SHP77 (cell line): ENCODE measurements at places on chromosomes 4 and X.
A peak's percentile ranks its signal among the peaks of the same experiment; 100 is the strongest.

GRCh38 chr4:74453037-74453635 lies 8.2 kb downstream of the AREG start:
- no peak for DNase-seq

DNA sequence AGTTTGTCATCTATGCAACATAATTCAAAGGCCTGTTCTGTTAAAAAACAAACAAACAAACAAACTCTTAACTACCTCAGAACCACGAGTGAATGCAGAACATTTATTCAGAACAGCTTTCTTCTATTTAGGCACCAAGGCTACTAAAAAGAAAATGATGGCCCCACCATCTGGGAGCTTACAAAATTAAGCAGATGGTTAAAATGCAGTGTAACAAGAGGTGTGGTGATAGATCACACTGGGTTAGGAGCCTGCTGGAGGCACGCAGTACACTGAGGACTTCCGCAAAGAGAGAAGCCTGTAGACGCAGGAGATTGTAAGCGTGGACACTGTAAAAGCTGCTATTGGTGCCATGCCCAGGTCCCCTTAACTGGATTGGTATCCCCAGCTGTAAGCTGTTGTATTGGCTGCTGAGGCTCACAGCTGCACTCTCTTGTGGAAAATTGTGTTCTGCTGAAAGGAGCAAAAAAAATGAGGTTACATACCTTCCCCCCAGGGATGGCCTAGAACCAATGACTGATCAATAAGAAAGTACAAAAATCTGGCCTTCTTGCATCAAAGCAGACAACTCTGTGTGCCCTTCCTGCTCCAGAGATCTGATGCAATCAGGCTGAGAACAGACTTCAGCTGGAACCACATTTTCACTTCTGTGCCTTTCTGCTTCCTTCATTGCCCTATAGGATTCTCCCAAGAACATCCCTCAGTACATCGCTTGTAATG lies 60.0 kb downstream of the SHROOM3 start:
- no peak for DNase-seq

DNA sequence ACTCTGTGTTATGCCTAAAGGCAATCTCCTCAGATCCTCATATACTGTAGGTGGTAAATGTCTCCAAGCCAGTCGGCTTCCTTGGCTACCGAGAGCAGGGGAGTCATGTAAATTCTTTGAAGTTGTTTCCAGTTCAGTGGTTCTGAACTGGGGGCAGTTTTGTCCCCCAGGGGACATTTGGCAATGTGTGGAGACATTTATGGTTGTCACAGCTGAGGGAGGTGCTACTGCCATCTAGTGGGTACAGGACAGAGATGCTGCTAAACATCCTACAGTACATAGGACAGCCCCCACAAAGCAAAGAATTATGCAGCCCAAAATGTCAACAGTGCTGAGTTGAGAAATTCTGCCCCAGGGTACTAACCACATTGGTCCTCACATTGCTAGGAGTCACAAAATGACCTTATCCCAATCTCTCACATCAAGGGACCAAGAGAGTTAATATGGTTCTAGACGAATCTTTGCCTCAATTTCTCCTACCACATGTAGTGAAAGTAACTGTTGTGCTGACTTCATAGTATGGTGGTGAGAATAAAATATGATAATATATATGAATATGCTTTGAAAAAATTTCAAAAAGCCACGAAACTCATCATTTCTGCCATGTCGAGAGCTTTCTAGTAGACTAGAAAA lies 104.4 kb upstream of the ARHGAP24 start:
- DNase-seq, result peak; percentile 10

- DNase-seq, result no peak
These were observed 14.1 kb downstream of the RPGR start for GRCh38 chrX:38313190-38313589.

DNA sequence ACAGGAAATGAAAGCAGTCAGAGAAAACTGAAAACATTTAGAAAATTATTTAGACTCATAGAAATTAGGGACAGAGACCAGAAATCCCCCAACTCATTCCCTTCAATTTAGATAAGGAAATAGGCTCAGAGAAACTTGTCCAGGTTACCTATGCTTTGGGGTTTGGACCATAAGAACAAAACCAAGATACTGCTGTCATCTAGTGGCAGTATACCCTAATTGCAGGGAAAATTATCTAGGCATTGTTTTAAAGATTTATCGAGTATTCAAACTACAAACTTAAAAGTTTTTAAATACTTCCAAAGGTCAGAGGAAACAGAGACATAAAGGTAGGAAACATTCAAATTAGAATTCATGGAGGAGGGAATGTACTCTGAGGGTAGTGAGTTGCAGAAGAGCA lies 67.0 kb upstream of the KLHL13 start:
- no peak for DNase-seq

GRCh38 chr4:64584981-64585557 lies 175.8 kb upstream of the TECRL start:
- DNase-seq, result peak; percentile 12

DNA sequence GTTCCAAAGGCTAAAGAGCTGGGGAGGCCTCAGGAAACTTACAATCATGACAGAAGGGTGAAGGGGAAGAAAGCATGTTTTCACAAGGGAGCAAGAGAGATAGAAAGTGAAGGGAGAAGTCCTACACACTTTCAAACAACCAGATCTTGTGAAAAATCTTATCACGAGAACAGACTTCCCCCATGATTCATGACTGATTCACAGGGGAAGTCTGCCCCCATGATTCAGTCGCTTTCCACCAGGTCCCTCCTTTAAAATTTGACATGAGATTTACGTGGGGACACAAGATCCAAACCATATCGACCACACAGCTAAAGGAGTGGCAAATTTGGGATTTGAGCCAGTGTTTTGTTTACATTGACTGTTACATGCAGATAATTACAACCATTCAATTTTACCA lies 971.1 kb upstream of the HS3ST1 start:
- no peak for DNase-seq

DNA sequence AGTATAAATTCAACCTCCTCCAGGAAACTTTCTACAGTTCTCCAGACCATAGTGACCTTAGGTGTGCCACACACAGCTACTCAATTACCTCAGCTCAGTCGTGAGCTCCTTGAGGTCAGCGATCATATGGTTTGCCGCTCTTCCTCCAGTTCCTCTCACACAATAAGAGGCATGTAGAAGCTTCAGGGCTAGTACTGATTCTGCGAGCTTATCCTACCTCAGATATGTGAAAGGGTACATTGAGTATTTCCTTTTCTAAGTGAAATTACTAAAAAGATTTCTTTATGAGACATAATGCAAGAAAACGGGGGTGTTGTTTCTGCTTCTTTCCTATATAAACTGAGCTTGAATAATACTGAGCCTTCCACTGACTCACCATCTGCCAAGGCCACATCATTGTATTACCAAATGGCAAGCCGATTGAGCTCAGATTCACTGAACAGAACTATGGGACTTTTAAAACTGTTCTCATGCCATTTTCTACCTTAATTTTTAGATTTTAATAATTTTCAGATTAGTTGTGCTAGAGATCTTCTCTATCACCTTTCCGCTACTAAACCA lies 183.1 kb downstream of the HS6ST2 start:
- DNase-seq, result no peak

- no peak for DNase-seq
These were observed 121.9 kb downstream of the KIT start for GRCh38 chr4:54779476-54780148.

- DNase-seq, result no peak
These were observed 290.5 kb downstream of the BMPR1B start for GRCh38 chr4:95048296-95048695.

DNA sequence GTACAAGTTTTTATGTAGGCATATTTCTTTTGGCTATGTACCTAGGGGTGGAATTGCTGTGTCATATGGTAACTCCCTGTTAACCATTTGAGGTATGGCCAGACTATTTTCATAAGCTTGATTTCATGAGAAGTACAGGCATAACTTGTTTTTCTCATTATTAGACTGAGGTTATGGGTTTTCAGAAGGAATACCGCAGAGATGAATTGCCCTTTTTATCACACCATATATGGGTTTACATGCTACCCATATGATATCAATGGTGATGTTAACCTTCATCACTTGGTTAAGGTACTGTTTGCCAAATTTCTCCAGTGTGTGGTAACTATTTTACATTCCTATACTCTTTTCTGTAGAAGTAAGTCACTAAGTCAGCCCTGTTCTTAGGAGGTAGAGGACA lies 23.5 kb downstream of the RAB40A start:
- no peak for DNase-seq

GRCh38 chrX:8683687-8684086 lies 48.2 kb downstream of the ANOS1 start:
- DNase-seq, result no peak

DNA sequence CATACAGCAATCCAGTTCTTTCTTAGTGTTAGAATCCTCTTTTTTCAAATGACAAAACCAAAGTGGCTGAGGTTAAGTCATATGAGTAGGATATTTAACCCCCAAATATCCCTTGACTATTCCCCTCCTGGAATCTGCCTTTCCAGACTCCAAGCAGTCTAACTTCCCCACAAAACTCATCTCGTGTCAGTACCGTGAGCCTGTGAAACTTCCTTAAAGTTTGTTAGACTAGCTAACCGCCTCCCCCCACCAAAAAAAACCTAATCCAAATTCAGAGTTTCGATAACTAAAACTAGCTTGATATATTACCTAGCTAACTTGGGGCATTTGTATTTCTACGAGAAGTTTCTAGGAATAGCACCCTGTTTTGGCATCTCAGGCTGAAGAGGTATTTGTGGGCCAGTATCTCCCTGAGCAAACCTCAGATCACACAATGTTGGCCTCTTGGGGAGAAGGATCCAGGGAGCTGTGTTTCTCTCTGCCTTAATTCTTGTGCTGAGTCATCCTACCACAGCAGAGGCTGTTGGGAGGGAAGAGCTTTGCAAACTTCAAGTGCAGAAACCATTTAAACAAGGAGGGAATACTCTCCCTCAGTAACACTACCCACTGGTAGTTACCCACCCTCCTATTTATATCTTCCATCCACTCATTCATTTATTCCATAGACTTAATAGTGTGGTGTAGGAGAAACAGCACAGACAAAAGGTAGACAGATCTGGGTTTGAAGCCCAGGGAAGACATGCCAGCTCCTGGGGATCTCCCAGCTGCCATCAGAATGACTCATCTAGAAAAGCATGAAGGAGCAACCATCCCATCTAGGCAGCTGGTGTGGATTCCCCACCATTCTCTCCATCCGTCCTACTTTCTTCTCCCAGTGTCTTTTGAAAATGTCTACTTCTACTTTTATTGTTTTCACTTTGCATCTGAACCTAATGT lies 39.3 kb upstream of the TXK start:
- peak; percentile 27 for DNase-seq

DNA sequence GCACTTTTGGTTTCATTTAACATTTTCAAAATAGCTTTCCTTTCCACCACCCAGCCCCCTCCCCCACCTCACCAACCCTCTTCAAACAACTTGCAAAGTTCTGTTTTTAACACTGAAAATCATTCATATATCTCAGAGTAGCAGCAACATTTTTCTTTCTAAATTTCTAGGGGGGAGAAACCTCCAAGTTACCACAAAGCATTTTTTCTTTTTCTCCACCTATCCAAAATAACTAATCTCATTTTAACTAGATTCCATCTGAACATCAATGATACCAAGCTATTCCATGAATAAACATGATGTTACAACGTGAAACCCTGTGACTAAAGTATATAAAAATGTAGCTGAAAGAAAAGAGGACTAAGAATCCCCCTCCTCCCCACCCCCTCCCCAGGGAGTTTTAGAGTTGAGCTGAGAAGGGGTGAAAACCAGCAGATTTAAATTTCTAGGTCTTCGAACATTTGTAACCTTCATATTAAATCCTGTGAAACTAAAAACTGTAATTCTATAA lies 5.2 kb downstream of the LDB2 start:
- DNase-seq, result no peak

DNA sequence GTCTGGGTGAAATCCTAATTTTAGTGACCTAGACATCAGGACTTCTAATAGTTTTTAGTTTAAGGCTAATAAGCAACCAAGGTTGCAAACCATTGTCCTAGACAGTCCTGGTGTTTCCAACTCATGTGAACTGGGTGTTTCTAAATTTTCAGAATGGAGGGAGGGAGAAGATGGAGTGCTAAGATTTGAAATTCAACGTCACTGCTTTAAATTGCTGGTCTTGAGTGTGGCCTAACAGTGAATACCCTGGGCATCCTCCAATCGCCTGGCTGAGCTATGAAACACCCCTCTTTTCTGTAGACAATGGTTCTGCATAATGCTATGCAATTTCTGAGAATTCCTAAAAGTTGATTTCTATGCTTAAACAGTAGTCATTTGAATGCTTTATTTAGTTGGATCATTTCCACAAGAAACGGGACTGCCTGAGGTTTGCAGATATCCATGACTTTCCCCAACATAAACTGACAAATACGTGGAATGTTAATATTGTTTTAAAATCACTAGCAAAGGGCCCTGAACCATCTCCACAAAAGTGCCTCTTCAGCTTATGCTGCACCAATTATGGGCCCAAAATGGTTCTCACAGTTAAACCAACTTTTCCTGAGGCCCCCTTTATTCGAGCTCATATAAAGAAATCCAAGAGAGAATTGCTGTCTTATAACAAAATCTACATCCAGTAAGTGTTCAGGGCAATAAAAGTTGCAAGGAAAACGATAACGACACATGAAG lies 1.1 kb downstream of the FBXL5 start:
- no peak for DNase-seq

GRCh38 chr4:634599-634985 lies 9.2 kb downstream of the PDE6B start:
- DNase-seq, result no peak

DNA sequence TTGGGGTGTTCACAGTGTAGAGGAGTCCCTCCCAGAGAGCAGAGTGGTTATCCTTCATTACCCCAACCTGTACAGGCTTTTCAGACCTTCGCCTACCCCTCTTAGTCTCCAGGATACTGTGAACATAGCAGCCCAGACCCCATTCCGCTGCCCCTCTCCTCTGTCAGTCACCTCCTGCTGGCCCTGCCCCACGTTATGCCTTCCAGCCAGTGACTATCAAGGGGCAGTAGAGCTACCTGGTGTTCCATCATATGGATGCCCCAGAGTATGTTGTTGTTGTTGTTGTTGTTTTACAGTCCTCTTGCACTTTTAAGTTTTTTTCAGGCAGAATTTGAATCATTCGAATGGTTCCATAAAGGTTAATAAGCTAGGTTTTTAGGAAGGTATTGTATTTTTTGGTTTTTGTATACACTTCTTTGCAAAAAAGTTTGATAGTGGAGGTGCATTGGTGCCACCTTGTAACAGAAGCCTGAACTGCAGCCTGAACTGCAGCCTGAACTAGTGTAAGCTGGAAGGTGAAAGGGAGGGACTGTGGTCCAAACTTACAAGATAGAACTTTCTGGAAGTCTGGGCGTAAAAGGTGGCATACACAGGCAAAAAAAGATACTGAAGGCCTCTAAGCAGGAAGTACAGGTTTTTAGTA lies 101.4 kb upstream of the RAB40AL start:
- DNase-seq, result no peak

- no peak for DNase-seq
These were observed 276.0 kb downstream of the FBXW7 start for GRCh38 chr4:152259866-152260265.
